ENCODE measurements at places on chromosomes 7 and 10. TPM values are rescaled to one million over a fixed set of nuclear protein-coding genes. Genes with fewer than 3 reads are reported as not detected.

The ELN gene
- total RNA-seq, result not detected

The EIF3B gene
- total RNA-seq, result 269 TPM

DNA sequence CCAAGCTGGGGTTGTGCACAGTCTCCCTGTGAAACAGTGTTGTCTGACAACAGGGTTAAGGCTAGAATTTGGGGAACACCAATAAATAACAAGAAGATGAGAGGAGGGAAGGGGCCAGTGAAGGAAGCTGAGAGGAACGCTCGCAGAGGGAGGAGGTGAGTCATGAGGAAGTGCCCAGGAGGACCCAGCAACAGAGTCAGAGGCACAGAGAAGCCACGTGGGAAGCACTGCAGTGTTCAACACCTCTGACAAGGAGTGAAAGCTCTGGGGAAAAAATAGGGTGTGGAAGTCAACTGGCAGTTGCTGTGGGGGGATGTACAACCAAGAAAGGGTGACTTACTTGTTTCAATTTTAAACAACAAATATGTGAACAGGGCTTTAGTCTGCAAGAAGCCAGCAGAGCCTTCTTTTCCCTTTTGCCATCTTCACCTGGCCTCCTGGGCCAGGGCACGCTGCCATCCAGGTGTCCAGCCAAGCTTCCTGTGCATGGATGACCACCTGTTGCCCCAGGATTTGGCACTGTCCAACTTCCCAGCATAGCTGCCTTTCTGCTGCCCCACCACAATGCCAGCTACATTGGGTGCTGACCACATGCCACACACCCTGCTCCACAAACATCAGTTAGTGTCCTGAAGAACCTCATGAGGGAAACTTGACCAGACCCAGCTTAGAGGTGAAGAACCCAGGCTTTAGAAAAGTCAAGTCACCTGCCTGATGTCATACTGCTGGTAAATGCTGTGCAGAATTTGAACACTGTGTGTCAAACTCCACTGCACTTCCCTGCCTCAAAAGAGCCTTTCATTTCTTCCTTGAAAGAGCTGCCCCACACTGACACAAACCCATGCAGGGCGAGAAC is 69.6 kb downstream of the ATXN7L1 start:
- peak; percentile 65 for DNase-seq

The ACHE gene
- total RNA-seq, result 0.17 TPM

GRCh38 chr7:26538216-26538615 is 246.6 kb downstream of the SNX10 start:
- no peak for DNase-seq

- DNase-seq, result no peak
Measured at GRCh38 chr10:116286626-116287200, 13.7 kb upstream of the GFRA1 start.

DNA sequence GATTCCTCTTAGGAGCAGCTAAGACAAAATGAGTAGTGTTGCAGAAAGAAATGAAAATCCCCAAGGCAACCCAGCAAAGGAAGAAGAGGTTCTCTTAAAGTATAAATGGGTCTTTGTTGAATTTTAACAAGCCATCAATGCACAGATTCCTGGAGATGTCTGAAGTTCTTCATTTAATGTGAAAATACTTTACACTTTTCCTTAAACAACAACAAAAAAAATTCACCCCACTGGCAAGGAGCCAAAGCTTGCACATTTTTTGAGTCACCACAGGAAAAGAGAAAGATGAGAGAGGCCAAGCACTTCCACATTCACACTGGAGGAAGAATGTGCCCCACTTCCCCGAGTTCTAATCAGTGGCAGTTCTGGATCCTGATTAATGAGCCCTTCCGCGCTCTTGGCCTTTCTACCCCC is 286.4 kb upstream of the MEOX2 start:
- no peak for DNase-seq

- no peak for DNase-seq
Measured at GRCh38 chr7:23072048-23072447, 33.5 kb upstream of the KLHL7 start.

The APBB1IP gene
- total RNA-seq, result 43.6 TPM

The NEUROD6 gene
- not detected for total RNA-seq

DNA sequence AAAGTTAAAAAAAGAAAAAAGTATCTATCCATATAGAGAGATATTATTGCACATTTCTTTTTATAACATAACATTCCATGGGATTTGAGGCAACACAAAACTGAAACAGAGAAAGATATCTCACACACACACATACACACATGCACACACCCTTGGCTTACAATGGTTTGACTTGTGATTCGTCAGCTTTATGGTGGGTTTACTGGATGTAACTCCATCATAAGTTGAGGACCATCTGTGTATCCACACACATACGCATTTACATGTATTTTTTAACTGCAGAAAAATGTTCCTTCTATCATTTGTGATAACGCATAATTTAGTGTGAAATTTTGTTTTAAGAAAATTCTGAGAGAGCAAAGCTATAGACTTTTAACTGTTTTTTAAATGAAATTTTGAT is 74.2 kb upstream of the CDCA7L start:
- DNase-seq, result no peak

DNA sequence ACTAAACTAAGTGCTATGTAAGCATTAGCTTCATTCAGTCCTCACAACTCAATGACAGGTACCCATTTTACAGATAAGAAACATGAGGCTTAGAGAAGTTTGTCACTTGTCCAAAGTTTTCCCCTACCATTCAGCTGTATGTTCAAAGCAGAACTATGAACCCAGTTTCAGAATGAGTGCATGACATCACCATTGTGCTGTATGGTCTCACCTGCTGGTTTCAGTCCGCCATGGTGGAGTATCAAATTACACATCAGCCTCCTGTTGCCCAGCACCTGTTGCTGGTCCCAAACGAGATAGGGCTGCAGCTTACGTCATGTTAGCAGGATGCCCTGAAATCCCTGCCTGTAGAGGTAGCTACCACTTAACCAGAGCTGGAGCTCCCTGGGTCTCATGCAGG is 95.0 kb downstream of the DYNC1I1 start:
- DNase-seq, result no peak

DNA sequence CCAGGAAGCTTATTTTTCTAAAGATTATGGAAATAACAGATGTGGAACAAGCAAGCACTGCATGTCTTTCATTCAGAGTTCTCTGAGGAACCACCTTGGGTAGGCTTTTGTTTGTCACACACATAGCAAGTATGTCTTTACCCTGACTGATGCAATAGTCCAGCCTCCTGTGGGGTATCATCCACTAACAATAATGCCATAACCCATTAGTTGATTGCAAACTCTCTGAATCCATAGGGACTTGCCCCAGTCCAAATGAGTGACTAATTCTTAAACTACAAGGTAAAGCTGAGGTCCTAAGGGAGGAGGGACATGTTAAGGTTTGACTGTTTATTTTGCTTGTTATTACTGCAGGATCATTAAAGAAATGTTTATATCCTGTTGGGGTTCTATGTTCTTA is 151.4 kb upstream of the PRPS1L1 start:
- no peak for DNase-seq

DNA sequence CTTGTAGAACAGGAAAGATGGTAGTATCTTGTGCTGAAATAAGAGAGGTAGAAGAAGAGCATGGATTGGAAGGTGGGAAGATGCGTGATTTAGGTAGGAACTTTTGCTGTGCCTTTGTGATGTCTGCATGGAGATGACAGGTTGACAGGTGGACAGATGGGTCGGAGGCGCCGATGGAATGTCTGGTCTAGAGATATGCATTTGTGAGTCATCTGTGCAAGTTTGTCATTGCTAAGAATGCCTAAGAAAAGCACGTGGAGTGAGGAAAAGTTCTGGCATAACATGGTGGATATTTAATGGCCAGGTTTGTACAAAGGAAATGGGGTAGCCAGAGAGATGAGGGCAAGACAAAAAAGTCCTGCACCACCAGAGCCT is 76.0 kb upstream of the ARMC3 start:
- no peak for DNase-seq

The CCDC136 gene
- 11.1 TPM for total RNA-seq

The PPP1R9A gene
- total RNA-seq, result not detected

- DNase-seq, result no peak
Measured at GRCh38 chr7:91425149-91425548, 160.9 kb downstream of the FZD1 start.

DNA sequence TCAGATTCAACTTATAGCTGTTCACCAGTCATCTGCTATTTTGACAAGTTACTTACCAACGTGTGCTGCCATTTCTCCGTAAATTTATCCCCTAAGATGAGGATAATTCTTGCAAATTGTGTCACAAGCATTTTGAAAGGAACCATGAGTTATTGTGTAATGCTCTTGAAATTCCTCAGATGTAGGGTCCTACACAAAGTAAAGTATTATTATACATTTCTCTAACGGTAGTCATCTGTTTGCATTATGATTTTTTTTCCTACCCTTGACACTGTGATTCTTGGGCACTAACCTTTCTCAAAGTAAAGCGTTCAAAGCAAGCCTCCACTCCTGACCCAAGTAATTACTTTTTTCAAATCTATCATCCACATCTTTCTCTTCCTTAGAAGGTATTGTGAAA is 8.1 kb downstream of the HERC4 start:
- no peak for DNase-seq

DNA sequence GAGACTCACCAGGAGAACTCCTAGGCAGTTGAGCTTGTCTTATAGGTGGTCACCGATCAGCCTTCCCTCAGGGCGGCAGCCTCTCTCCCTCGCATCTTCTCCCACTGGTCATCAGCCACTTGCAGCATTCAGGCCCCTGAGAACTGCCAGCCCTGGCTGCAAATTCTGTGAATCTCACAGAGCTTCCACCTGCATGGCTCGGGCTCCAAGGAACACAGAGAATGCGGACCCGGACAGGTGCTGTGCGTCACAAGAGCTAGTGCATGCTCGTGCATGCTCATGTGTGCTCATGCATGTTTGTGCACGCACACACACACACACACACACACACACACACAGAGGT is 176.9 kb downstream of the ARHGAP12 start:
- no peak for DNase-seq

- DNase-seq, result no peak
Measured at GRCh38 chr7:50775836-50776235, 6.9 kb downstream of the GRB10 start.

- DNase-seq, result no peak
Measured at GRCh38 chr10:132788180-132788830, 2.4 kb upstream of the NKX6-2 start.

GRCh38 chr7:93374345-93374940 is 142.3 kb downstream of the VPS50 start:
- no peak for DNase-seq

DNA sequence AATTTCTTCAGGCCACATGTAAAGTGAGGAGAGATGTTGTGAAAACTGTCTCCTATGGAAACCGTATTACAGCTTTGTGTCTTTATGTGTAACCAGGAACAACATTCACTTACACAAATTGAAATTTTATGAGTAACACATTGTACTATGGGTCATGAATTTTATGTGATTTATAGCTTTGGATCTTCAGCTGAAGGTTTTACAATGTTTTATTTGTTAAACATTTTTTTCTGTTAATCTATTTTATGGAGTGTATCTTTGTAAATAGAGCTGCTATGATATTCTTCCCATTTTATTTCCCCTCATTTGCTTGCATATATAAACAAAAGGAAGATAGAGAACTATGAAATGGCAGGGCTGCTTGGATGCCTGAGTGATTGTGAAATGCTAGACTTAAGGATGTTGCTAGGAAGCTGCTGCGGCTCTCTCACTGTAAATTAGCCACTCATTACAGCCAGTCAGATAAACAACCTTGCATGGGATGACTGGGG is 104.5 kb upstream of the PCLO start:
- no peak for DNase-seq

The CYP3A4 gene
- total RNA-seq, result not detected

DNA sequence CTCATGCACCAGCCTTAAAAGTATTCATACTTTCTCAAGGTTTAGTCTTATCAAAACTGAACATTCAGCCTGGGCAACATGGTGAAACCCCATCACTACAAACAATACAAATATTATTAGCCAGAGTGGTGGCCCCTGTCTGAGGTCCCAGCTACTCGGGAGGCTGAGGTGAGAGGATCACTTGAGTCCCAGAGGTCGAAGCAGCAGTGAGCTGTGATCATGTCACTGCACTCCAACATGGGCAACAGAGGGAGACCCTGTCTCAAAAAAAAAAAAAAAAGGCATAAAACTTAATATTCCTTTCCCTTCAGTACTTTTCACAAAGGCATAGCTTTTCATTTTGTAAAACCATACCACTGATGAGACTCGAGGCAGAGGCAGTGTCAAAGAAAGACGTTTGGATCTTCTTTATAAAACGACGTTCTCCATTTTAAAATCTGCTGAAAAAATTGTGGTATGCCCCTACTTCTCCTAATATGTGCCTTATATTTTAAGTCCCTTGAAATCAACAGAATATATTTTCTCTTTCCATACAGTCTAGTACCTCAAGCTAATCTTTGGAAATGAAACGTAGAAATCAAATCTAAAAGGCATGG is 1.9 kb downstream of the NSUN6 start:
- DNase-seq, result no peak

The FAM25C gene
- not detected for total RNA-seq

DNA sequence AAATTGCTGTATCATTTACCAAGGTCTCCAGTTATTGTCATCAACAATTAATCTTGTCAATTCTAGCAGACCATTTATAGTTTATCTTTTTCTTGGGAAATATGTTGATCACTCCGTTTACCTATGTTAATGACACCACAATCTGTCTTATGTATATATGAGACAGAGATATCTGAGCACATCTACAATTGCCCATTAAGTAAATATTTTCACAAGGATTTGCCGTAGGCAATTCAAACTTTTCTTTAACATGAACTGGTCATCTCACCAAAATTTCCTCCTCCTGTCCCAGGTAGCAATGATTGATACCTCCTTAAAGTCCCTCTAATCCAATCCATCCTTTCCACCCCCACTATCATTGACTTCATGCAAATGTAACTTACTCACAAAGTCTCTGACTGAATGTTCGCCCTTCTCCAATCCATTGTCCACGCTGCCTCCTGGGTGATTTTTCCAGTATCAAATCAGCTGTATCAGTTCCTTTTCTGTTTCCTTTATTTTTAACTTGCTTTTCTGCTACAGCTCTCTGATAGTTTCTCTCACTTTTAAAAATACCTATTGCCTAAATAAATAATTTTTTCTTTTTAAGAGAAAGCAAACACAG is 138.3 kb downstream of the GNAT3 start:
- no peak for DNase-seq

DNA sequence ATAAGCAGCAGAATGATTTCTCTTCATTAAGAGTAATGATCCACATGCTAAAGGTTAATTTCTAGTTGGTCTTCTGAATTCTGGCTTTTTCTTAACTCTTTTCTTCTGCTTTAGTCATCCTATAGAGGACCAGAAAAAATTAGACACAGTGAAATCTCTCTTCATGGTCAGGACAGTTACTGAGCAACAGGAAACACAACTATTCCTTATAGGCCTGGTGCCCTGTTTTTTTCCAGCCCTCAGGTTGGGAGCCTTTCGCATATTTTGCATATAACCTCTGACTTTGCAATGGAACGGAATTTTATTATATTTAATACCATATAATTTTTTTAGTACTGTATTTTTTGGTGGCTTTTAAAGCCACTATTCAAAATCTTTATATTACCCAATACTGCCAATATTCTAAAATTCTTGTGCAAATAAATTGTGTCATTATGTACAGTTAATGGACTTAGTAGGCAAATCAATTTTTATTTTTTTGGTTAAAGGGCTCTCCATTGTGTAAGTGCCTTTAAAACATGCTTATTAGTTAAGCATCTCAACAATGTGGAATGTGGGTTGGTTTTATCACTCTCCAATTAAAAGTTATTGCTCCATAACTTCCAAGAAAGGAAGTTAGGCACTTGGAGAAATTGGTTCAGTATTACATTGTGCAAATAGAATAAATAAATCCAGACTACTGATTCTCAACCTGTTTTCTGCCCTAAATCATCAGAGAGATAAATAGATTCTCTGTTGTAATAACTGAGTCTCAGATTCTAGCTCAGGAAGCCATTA is 22.5 kb downstream of the ARL4A start:
- DNase-seq, result no peak

The KIF11 gene
- 38.7 TPM for total RNA-seq

- DNase-seq, result no peak
Measured at GRCh38 chr10:77012812-77013500, 624.7 kb downstream of the KCNMA1 start.
